Natural killer cell treated with Interleukin-12 subunit alpha and Interleukin-12 subunit beta and Interleukin-15 and Interleukin-18, amount 100 ng/mL, for 72 hours (primary cell): ENCODE measurements at places on chromosomes 16 and 17. TPM values are rescaled to one million over a fixed set of nuclear protein-coding genes. Genes with fewer than 3 reads are reported as not detected.

GRCh38 chr17:30203471-30203981 is 32.0 kb downstream of the SLC6A4 start:
- H3K27ac ChIP-seq: no peak overlapping the region
- H3K27me3 ChIP-seq: peaks cover 12% of the 10 kb centered on the region
- no peaks in the 10 kb centered on the region for H3K36me3 ChIP-seq
- DNase-seq: no peak
- H3K4me1 ChIP-seq: no peaks in the 10 kb centered on the region

DNA sequence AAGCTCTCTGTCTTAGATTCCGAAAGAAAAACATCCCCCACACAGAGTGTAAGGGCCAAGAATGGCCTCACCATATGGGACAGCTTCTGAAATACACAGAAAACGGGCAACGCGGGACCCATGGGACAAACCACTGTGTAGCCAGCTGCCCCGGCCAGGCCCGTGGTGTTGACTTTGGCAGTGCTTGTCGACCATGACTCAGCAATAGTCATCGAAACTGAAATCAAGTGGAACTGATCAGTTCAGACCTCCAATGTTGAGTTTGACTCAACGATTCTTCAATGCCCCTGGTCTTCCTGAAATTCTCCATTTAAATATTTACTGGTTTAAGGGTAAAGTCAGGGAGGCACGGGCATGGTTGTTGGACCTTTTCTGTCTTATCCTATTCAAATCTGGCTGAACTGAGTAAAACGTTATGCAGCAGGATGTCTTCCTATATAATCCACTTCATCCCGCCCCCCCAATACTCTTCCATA is 27.5 kb downstream of the ZFHX3 start:
- no peaks in the 10 kb centered on the region for H3K27me3 ChIP-seq
- no peak overlapping the region for H3K4me3 ChIP-seq
- H3K4me1 ChIP-seq: peaks cover 14% of the 10 kb centered on the region
- DNase-seq: no peak
- H3K27ac ChIP-seq: no peak overlapping the region

GRCh38 chr17:74808714-74809430 is 32.7 kb upstream of the NAT9 start:
- no peaks in the 10 kb centered on the region for H3K36me3 ChIP-seq
- no peak for DNase-seq
- no peaks in the 10 kb centered on the region for H3K4me1 ChIP-seq
- no peaks in the 10 kb centered on the region for H3K27me3 ChIP-seq
- H3K27ac ChIP-seq: no peak overlapping the region

The HCRT gene
- not detected for total RNA-seq

The CRYM gene
- total RNA-seq: not detected

DNA sequence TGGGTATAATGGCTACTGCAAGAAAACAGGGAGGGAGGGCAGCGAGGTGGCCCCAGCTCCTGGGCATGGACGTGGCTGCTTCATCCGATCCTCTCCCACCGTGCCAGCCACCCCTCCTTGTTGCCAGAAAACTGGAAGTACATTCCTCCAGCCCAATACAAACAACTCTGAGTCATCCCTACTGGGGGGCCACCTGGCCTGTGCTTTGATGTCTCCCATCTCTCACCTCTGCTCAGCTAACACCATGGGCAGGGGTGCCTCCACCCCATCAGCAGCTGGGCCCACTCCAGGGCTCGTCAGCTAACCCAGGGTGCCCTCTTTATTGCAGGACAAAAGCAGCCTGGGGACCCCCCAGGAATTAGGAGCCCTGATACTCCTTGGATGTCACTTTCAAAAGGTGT is 2.0 kb downstream of the RHBDF2 start:
- H3K27me3 ChIP-seq: no peaks in the 10 kb centered on the region
- H3K4me1 ChIP-seq: peaks cover 58% of the 10 kb centered on the region
- DNase-seq: no peak
- peak overlapping the region; percentile 100 for H3K27ac ChIP-seq
- peak overlapping the region; percentile 93 for H3K4me3 ChIP-seq

GRCh38 chr16:27687605-27688004 is 137.7 kb downstream of the KATNIP start:
- no peak overlapping the region for H3K27ac ChIP-seq
- no peak overlapping the region for H3K4me3 ChIP-seq
- H3K4me1 ChIP-seq: no peaks in the 10 kb centered on the region

- DNase-seq: no peak
- no peak overlapping the region for H3K4me3 ChIP-seq
- no peaks in the 10 kb centered on the region for H3K36me3 ChIP-seq
- no peak overlapping the region for H3K27ac ChIP-seq
Measured at GRCh38 chr16:20673882-20674683, 23.4 kb downstream of the ACSM1 start.

The TSEN54 gene
- 37.5 TPM for total RNA-seq

The SLFN12L gene
- total RNA-seq: 83.7 TPM

GRCh38 chr17:34892461-34893249 is 68.6 kb downstream of the CCT6B start:
- H3K27ac ChIP-seq: no peak overlapping the region
- H3K36me3 ChIP-seq: no peaks in the 10 kb centered on the region
- H3K27me3 ChIP-seq: peaks cover 36% of the 10 kb centered on the region
- H3K4me1 ChIP-seq: no peaks in the 10 kb centered on the region

The CIBAR2 gene
- not detected for total RNA-seq

DNA sequence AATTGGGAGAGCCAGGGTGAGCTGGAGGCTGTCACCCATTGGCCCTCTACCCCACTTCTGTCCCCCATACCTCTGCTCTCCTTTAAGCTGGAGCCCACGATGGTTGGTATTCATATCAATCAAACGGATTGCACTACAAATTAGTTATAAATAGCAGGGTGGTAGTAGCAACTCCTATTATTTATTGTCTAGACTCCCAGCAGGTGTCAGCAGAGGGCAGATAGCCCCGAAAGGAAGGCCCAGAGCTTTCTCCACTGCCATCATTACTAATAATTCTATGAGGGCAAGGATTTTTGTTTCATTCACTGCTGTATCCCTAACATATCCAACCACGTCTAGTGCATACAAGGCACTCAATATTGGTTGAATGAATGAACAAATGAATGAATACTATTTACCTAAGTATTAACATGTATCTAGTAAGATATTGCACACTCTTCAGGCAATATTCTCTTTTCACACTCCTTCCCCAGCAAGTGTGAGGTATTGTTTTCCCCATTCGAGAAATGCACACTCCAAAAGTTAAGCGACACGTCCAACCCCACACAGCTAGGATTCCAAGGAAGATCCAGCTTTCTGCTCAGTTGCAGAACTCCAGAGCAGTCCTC is 6.3 kb downstream of the C17orf50 start:
- no peak overlapping the region for H3K27ac ChIP-seq
- H3K4me3 ChIP-seq: no peak overlapping the region
- no peak for DNase-seq

DNA sequence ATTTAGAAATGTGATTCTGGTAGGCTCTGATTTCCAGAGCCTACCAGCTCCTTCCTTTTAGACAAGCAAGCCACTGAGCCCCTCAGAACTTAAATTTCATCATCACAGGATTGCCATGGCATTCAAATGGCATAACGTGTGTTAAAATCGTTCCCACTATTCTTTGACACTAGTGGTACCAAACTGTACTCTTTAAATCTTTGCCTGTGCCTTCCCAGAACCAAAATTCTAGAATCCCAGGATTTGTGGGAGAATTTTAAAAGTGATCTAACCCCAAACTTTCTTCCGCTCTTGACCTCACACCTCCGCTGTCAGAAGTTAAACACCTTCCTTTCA is 287 bp upstream of the INTS2 start:
- H3K4me3 ChIP-seq: peak overlapping the region; percentile 96
- DNase-seq: no peak
- no peaks in the 10 kb centered on the region for H3K27me3 ChIP-seq
- peaks cover 22% of the 10 kb centered on the region for H3K4me1 ChIP-seq

DNA sequence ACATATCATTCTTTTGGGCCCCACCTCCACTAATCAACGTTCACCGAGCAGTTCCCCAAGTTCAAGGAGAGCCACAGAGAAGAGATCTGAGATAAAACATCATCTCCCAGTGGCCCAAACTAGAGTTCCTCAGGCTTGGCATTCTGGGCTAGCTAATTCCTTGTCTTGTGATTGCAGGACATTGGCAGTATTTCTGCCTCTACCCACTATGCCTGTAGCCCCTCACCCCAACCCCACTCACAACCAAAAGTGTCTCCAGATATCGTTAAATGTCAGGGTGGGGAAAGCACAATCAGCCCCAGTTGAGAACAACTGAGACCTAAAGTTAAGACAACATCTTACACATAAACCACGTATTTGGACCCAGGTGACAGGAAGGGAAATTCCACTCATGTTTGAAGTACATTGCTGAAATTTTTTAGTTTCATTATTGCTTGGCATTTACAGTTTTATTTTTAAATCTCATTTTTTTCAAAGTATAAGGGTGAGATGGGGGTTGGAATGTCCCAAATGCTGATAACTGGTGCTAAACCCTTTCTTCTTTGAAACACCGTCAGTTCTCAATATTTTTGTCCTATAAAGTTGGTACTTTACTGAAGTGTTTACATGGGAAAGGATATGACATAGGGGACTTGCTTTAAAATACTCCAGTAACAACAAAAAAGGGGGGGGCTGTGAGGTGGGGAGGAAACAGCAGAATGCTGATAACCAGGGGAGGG is 13.6 kb downstream of the ZC3H7A start:
- peak overlapping the region; percentile 100 for H3K27ac ChIP-seq
- DNase-seq: peak; percentile 84
- H3K36me3 ChIP-seq: peaks cover 18% of the 10 kb centered on the region
- no peaks in the 10 kb centered on the region for H3K27me3 ChIP-seq
- peak overlapping the region; percentile 97 for H3K4me3 ChIP-seq

DNA sequence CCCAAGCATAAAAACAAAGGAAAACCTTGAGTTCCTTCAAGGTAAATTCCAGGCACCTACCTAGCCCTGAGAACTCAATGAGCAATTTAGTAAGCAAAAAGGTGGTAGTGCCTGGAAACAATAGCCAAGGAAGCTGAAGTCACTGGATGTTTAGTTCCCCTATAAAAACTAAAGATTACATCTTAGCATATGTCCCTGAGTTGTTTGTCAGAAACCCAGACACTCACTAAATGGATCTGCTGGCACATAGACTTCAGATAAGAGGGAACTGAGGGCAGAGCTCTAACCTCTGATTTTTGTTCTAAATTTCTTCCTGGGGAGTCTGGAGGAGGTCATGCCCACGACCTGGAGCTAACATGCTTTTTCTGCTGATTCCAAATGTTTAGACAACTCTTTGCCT is 532.8 kb upstream of the SALL1 start:
- no peak for DNase-seq
- H3K4me1 ChIP-seq: no peaks in the 10 kb centered on the region
- H3K4me3 ChIP-seq: no peak overlapping the region
- no peaks in the 10 kb centered on the region for H3K36me3 ChIP-seq

DNA sequence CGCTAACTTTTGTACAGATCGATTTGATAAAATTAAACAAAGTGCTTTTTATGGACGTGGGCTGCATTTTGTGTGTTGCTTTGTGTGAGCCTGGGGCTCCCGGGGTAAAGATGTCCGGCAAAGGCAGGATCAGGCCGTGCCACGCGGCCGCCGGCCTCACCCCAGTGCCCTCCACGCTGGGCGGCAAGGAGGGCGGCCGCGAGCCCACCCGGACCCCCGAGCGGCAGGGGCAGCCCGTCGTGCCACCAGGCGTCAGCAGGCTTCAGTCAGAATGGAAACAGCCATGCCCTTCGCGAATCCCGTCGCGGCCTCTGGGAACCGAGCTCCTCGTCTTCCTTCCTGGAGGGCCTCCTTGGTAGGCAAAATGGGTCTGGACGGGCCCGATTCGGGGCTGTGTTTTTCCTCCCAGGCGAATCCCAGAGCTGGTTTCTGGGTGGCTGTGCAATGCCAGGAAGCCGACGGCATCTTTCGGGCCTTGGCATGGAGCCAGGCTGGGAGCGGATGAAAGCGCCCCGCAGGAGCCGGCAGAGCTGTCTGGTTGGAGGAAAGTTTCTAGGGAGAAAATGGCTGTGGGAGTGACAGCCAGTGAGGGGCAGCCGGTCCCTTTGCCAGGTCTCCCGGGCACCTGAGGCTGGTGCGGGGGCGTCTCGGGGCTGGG is 5.5 kb downstream of the SOX8 start:
- no peaks in the 10 kb centered on the region for H3K27me3 ChIP-seq
- H3K36me3 ChIP-seq: no peaks in the 10 kb centered on the region
- H3K27ac ChIP-seq: no peak overlapping the region
- no peak for DNase-seq
- H3K4me3 ChIP-seq: no peak overlapping the region

The HASPIN gene
- 64.6 TPM for total RNA-seq

- no peak overlapping the region for H3K4me3 ChIP-seq
- H3K27ac ChIP-seq: no peak overlapping the region
- peaks cover 4% of the 10 kb centered on the region for H3K36me3 ChIP-seq
- peaks cover 18% of the 10 kb centered on the region for H3K4me1 ChIP-seq
- H3K27me3 ChIP-seq: no peaks in the 10 kb centered on the region
Measured at GRCh38 chr16:53837426-53837825, 133.5 kb downstream of the FTO start.

GRCh38 chr17:41676058-41676419 is 12.6 kb upstream of the EIF1 start:
- H3K4me1 ChIP-seq: peaks cover 31% of the 10 kb centered on the region
- H3K4me3 ChIP-seq: no peak overlapping the region
- H3K27ac ChIP-seq: no peak overlapping the region
- no peak for DNase-seq
- H3K36me3 ChIP-seq: no peaks in the 10 kb centered on the region
- no peaks in the 10 kb centered on the region for H3K27me3 ChIP-seq

- H3K27me3 ChIP-seq: no peaks in the 10 kb centered on the region
- H3K36me3 ChIP-seq: no peaks in the 10 kb centered on the region
- no peak overlapping the region for H3K27ac ChIP-seq
- peaks cover 6% of the 10 kb centered on the region for H3K4me1 ChIP-seq
Measured at GRCh38 chr16:70579648-70580630, 56.3 kb downstream of the SF3B3 start.

GRCh38 chr17:75181608-75182318 is 996 bp downstream of the SUMO2 start:
- peak overlapping the region; percentile 87 for H3K27ac ChIP-seq
- peak overlapping the region; percentile 91 for H3K4me3 ChIP-seq
- H3K27me3 ChIP-seq: no peaks in the 10 kb centered on the region
- DNase-seq: no peak
- H3K4me1 ChIP-seq: peaks cover 28% of the 10 kb centered on the region

- DNase-seq: no peak
- no peaks in the 10 kb centered on the region for H3K36me3 ChIP-seq
- no peaks in the 10 kb centered on the region for H3K4me1 ChIP-seq
- H3K27me3 ChIP-seq: peaks cover 33% of the 10 kb centered on the region
- H3K27ac ChIP-seq: no peak overlapping the region
- no peak overlapping the region for H3K4me3 ChIP-seq
Measured at GRCh38 chr17:58028578-58028977, 21.5 kb upstream of the SRSF1 start.

- H3K36me3 ChIP-seq: peaks cover 5% of the 10 kb centered on the region
- H3K4me3 ChIP-seq: no peak overlapping the region
- no peak overlapping the region for H3K27ac ChIP-seq
- DNase-seq: peak; percentile 44
Measured at GRCh38 chr17:77840513-77841165, 117.9 kb upstream of the TNRC6C start.
